Kidney (tissue), 22 donors: ENCODE measurements at places on chromosomes 2 and 18.

DNA sequence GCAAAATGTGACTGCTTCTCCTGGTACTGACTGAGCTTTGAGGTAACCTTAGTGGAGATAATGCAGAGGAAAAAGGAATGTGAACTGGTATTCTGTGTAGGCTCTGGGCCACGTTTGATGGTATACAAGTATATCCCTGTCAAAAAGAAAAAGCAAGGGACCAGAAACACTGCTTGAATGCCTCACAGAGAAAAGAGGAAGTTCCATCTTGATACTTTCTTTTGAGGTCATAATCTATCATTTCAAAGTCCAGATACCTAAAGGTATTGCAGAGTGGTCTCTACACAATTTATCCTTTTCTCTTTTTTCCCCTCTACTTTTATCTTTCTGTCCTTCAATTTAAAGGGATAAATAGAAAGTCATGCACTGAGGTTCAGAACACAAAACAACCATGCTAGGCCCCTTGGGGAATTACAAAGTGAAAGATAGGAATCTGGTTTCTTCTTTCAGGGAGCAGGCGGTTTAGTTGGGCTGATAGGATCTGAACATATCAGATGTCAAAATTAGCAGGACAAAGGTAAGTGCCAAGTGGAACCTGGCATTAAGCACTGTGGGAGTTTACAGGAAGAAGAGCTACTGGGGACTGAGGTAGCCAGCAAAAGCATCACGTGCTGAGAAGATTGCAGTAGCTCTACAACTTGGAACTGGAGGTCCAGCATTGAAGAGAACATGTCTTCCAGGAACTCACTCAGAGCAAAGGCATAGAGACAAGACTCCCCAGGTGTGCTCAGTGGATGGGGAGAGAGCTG lies 121.2 kb downstream of the LYPD6 start:
- no peak for DNase-seq

GRCh38 chr2:172281648-172282570 lies 145.5 kb upstream of the ITGA6 start:
- no peak for DNase-seq

DNA sequence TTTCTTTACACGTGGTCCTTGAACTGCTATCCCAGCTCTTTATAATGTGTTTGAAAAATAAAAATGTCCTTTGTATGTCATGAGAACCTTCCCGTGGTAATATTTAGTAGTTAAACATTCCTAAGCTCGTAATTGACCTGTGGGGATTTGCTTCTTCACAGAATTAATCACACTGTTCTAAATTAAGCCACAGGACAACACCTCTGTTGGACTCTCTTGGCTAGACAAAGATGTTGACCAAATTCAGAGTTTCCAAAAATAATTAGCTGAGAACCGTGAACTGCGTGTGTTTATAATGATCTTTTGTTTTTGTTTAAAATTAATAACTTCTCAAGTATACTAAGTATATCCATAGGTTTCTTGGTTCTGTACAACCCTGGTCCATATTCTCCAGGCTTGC lies 146.1 kb downstream of the GBX2 start:
- no peak for DNase-seq

DNA sequence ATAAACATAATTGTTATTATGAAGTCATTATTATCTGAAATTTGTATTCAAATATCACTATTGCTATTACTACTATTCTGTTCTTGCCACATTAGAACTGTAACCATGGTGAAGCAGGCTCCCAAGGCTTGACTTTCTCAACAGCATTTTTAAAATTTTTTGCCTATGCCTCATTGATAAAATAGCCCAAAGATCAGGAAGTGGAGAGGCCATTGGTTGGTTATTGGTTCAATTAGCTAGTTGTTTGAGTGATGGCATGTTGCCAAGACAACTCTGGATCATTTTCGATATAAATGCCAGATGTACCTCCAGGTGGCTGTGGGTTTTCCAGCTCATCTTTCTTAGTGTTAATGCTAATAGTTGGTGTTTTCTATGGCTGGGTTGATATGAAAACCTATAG lies 513.5 kb downstream of the TRIB2 start:
- no peak for DNase-seq

GRCh38 chr2:238667008-238667407 lies 180.9 kb upstream of the TWIST2 start:
- DNase-seq, result no peak

GRCh38 chr2:171325886-171326585 lies 107.8 kb downstream of the METTL8 start:
- no peak for DNase-seq

GRCh38 chr2:27270131-27270530 lies 5.1 kb upstream of the DNAJC5G start:
- DNase-seq, result no peak

DNA sequence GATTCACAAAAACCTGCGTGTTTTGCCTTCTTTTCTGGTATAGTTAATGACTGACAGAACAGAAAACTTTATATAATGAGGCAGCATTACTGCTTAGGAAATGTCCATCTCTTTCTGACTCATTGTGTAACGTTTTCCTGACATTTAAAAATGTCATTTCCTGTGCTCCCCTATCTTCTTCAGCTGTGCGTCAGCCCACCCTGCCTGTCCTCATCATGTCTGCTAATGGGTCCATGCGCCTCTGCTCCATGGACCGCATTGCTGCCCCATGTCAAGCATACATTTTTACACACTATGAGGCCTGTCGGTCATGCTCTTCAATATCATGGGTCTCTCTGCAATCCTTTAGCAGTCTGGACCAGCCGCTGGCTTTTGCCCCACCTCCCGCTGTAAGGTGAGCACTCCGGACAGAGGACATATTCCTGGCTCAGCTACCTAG lies 234.3 kb downstream of the CDCA7 start:
- DNase-seq, result no peak

GRCh38 chr2:25274868-25275574 lies 66.7 kb downstream of the DNMT3A start:
- peak; percentile 65 for DNase-seq

GRCh38 chr2:151525821-151526373 lies 116.2 kb downstream of the RIF1 start:
- DNase-seq, result no peak

- no peak for DNase-seq
Observed at GRCh38 chr2:71879509-71880184, 268.0 kb downstream of the CYP26B1 start.

GRCh38 chr18:56298935-56299334 lies 339.5 kb downstream of the TXNL1 start:
- DNase-seq, result no peak

- peak; percentile 44 for DNase-seq
Observed at GRCh38 chr2:43085929-43086328, 140.5 kb downstream of the ZFP36L2 start.

- DNase-seq, result no peak
Observed at GRCh38 chr2:74000666-74001065, 16.0 kb downstream of the TET3 start.

GRCh38 chr18:379681-380330 lies 112.0 kb upstream of the THOC1 start:
- DNase-seq, result peak; percentile 82

GRCh38 chr2:14137643-14138042 lies 494.9 kb upstream of the LRATD1 start:
- DNase-seq, result peak; percentile 2

GRCh38 chr2:240628808-240629618 lies 3.7 kb downstream of the GPR35 start:
- DNase-seq, result no peak
